Naive thymus-derived CD8-positive, alpha-beta T cell (primary cell): ENCODE measurements at places on chromosomes 1 and 21.

DNA sequence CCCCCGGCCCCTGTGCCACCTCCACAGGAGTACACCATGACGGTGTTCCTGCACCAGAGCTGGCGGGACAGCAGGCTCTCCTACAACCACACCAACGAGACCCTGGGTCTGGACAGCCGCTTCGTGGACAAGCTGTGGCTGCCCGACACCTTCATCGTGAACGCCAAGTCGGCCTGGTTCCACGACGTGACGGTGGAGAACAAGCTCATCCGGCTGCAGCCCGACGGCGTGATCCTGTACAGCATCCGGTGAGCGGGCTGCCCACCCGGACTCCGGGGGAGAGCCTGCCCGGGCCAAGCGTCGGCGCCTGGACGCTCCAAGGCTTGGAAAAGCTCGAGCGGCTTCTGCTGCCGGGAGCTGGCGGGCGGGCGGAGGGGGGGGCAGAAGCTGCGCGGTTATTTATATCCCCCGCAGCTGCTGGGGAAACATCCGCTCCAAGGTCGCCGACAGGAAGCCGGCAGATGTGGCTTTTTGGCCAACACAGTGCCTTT is 6.4 kb downstream of the GABRD start:
- no peak for DNase-seq

DNA sequence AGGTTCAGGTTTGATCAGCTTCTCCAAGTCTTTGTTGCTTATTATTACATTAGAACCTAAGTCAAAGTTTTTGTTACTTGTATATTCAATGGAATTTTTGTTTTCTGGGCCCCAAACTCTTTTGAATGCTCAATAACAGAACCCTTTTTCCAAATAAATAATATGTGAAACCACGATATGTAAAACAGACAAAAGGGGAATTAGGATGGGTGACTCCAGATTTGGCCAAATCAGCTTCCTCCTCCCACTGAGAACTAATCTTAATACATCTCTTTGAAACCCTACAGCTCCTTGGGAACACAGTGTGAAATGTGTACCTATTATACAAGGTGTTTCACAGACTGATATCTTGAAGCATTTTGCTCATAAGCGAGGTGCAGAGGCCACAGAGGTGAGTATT is 67.0 kb upstream of the TNFSF18 start:
- DNase-seq, result no peak

- no peak for DNase-seq
Measured at GRCh38 chr1:64867266-64867665, 99.1 kb downstream of the JAK1 start.

DNA sequence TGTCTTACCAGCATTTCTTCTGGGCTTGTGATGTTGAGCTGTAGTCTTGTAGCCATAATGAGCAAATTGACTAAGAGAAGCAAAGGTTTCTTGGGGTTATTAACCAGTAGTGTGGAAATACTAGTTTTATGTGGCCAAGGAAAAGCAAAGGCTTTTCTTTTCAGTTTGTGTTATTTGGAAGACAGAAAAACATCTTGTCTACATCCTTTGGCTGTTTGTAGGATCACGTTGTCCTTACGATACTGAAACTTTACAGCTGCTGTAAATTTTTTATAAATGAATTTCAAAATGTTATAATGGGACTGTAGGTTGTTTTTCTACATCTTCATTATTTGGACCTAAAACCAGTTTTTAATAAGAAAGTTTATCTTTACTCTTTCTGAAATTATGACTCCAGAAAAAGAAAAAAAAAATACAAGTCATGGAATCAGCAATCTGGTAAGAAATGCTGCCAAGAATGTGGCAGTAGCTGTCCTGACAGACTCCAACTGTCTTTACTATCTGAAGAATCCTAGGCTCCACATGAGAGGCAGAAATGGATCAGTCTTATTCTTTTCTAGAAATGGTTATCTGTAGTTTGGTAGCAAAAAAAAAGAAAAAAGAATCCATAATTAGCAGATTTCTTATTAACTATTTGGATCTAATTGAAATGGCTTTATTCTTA is 41.6 kb upstream of the QSOX1 start:
- no peak for DNase-seq

GRCh38 chr1:77303387-77303786 is 21.6 kb downstream of the AK5 start:
- no peak for DNase-seq

- no peak for DNase-seq
Measured at GRCh38 chr21:31623664-31624063, 35.8 kb upstream of the SOD1 start.

- no peak for DNase-seq
Measured at GRCh38 chr1:231970684-231971083, 344.1 kb downstream of the DISC1 start.

- DNase-seq, result no peak
Measured at GRCh38 chr1:12424087-12424529, 193.9 kb downstream of the DHRS3 start.

GRCh38 chr1:204921855-204922516 is 51.3 kb downstream of the NFASC start:
- no peak for DNase-seq

DNA sequence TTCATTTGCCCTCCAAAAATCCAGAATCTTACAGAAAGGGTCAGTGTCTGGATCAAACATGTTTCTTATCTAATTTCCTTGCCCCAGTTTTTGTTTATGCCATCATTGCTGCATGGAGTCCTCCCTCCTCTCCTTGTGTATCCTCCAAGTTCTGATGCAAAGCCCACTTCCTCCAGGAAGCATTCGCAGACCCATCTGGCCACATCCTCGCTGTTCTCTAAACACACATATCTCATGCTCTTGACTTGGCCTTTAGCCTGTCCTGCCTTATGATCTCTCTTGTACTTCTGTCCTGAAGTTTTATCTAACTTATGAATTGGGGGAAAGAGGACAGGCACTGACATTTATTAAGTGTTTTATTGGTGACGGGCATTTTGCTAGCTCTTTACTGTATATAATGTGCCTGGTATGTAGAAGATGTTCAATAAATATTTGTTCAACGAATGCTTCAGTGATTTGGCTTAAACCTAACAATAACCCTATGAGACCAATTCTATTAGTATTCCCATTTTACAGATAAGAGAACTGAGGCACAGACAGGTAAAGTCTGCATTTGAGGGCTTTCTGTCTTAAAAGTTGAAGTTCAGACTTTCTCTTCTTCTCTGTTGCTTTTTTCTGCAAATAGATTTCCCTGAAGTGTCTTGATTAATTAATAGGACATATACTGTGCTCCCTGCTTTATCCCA is 19.2 kb upstream of the ID3 start:
- DNase-seq, result no peak

DNA sequence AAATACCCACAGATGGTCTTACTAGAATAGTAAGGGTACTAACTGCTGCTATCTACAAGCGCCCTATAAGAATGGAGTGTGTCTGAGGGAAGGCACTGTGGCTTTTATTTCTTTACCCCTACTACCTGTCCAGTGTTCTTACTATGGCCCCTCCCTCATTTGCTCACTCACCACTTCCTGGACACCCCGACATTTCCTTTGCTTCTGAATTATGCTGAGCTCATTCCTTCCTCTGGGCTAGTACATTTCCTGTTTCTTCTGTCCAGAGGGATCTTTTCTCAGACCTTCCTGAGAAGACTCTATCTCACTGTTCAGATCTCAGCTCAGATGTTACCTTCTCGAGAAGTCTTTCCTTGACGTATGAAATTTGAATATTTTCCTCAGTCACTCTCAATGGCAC is 192.1 kb upstream of the DAB1 start:
- DNase-seq, result no peak

DNA sequence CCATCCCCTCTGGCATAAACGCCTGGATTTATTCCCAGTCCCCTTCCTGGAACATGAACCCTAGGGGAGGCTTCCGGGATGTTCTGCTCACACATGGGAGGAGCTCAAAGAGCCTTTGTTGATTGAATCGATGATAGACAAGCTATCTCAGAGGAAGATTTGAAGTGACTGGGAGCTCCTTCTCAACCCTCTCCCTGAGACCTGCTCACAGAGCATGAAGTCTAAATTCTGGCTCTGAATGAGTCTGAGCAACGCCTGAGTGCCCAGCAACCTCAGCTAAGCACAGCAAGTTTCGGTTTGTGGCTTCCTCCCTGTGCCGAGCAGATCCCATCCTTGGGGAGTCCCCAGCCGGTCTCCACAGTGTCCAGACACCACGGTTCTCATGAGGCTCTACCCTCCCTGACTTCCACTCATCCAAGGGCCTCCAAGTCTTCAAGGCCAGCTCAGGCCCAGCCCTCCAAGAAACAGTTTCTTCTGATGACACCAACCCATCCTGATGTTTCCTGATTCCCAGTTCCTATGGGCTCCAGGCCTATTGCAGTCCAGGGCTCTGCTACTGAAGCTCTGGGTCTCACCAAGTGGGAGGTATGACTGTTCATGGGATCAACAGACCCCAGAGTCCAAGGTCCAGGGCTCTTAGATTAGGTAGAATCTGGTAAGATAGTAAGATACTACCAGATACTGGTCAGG is 190.8 kb downstream of the DYRK1A start:
- no peak for DNase-seq

DNA sequence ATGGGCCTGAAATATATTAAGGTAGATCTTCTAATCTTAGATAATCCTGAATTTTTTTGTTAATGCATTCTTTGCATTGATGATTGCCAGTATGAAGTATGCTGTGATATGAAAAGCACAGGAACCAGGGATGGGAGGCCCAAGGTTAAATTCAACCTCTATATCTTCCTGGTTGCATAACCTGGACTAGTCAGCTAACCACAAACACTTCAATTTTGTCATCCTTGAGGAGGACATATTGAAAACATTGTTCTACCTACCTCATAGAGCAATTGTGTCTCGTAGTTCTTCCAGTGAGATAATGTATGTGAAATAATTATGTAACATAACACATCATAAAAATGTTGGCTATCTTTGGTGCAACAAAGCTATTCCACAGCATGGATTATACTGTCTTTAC is 25.6 kb downstream of the PDC start:
- no peak for DNase-seq

GRCh38 chr1:78387201-78387600 is 103.6 kb upstream of the PTGFR start:
- DNase-seq, result no peak

DNA sequence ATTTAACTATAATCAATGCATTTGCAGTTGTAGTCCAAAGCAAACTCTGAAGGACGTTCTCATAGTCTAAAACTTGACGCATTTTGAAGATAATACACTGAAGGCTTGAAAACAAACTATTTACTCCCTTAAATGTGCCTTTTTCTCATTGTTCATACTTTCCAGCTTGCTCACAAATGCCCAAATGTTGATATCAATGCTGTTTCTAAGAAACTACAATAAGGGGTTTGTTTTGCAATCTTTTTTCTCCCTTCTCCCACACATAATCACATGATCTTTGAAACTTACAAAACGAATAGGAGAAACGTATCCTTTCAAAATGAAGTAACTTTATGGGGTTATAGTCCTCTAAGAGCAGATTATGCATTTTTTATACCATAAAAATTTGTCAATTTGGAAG is 508.7 kb downstream of the DPYD start:
- DNase-seq, result no peak

DNA sequence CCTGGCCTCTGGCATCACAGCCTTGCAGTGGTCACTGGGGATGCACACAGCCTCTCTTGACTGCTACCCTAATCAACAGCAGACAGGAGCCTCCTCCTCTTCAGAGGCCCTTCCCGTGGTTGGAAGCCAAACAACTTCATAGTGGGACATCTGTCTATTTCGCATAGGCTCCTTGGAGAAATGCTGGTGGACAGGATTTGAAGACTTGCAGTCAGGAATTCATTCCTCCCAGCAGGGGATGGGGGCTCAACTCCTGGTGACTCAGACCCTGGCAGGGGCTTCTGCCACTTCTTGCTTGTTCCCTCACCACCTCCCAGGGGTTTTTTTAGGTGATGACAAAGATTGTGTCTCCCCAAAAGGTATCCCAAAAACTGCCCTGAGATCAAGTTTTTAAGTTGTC is 191.7 kb upstream of the CAMK1G start:
- no peak for DNase-seq

DNA sequence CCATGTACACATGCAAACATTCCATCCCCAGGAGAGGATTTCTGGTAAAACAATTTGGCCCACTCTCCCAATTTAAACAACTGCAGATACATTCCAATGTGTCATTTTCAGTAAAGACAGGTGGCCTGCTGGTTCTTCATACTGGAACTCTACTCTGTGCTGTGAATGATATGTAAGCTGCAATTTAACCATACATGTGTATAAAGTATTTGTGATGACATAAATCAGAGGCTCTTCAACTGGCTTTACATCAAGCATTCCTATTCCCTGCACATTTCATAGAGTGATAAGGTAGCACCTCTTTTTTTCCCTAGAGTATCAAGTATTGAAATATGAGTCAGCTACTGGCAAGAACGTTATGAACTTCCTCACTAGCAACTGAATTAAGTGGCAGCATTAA is 649.5 kb upstream of the ADGRL2 start:
- DNase-seq, result no peak

DNA sequence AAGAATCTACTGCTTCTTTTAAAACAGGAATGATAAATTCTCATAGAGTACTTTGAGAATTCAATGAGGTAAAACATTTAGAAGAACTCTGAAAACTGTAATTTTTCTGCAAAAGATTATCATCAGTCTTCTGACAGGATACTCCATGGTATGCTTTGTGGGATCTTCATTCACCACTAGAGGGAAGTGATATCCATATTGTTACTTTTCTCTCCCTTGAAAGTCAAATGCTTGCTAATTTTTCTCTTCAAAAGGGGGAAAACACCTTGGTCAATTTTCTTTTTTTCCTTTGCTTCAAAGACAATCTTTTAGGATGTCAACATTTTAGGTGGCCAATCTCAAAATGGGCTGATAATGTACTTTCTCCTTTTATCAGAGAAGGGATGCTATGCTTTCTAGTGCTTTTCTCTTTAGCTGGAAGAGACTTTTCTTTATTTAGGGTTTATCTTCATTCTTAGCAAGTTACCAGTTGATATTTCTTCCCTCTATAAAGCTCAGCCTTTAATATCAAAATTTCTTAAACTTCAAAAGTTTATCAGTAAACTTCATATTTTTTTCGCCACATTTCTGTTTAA is 95.5 kb downstream of the NEGR1 start:
- no peak for DNase-seq

DNA sequence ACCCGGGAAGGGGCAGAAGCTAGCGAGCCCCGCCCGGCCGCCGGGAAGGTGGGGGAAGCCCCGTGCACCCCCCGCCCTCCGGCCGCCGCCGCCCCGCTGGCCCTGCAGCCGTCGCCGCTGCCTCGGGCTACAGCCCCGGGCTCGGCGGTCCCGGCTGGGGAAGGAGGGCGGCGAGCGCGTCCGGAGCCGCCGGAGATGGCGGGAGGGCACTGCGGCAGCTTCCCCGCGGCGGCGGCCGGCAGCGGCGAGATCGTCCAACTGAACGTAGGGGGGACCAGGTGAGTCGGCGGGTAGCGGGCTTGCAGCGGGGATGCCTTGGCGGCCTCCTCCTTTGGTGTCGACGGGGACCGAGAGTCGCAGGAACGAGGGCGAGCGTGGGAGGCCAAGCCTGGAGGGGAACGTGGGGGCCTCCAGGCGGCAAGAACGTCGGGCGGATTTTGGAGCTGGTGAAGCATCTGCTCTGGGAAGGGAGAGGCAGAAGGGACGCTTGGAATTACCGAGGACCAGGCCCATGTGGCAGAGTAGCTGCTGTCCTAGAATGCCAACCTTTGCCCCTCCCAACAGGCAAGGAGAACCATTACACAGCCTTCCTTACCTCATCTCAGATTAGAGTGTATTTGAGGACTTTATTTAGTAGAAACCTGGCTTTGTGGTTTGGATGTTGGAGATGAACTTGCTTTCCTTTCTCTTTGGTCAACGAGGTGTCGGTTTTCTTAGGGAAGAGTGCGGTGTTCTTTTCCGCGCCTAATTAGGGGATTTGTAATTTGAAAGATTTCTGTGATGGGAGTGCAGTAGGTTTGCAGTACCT is 591 bp downstream of the KCTD3 start:
- peak; percentile 31 for DNase-seq
